NCI-H1092 treated with DMSO at 0.1 percent for 48 hours (cell line): ENCODE measurements at places on chromosomes 5 and 9.
A peak's percentile ranks its signal among the peaks of the same experiment; 100 is the strongest.

DNA sequence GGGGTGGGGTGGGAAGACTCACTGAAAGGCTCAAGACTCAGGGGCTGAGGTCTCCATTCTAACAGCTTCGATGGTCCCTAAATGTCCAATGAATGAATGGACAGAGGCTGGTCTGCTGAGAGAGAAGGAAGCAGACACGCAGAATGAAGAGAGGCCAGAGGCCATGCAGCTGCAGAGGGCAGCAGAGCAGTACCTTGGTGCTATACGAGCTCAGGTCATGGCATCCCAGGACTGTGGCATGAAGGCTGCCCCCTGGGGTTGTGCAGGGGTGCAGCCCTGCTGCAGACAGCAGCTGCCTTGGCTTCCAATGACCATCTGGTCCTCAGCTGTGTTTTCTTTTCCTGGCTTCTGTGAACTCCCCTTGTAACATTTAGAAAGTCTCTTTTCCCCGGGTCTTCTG lies 15.2 kb upstream of the CORO2A start:
- DNase-seq, result no peak

GRCh38 chr5:57327561-57328367 lies 153.9 kb downstream of the GPBP1 start:
- no peak for DNase-seq

- DNase-seq, result no peak
These were observed 18.1 kb downstream of the PDLIM4 start for GRCh38 chr5:132275367-132276220.

DNA sequence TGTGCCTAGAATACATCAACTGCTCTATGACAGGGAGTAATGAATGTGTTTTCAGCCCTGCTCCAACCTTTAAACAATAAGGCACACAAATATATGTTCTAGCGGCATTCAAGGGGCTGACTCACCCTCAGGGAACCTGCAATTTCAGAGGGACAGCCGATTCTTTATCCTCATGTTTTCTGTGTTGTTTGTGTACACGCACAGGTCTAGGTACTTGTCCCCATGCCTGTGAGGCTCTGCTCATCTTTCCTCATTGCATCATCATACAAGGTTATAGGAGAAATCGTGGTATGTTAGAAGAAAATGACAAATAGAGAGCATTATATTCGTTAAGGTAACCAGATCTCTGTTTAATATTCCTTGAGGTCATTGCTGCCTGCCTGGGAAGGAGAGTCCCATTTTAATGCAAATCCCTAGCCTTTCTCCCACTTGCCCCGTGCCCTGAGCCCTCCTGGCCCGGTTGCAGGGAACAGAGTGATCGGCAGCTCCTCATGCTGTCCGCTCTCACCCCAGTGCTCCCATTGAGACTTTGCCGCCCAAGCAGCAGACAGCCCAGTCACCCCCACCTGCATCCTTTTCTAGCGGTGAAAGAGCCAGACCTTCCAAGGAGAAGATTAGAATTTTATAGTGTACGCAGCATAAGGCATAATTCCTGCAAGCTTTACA lies 14.6 kb downstream of the MAP1B start:
- no peak for DNase-seq

DNA sequence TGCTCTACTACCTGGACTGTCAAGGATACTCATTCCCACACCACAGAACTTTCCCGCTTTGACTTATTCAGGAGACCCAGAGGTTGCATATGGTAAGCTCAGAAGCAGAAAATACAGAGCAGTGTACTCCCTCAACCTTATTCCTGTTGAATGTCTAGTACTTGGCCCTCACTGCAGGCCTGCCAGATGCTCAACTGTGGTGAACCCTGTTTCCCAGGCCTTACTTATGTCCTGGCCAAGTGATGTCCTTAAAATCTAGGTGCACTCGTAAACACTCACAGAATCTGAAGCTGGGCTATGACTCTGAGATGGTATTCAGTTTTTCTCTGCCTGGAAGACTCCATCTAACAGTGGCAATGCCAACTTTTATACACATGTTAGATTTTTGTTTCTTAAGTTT lies 21.0 kb downstream of the DIAPH1 start:
- no peak for DNase-seq

DNA sequence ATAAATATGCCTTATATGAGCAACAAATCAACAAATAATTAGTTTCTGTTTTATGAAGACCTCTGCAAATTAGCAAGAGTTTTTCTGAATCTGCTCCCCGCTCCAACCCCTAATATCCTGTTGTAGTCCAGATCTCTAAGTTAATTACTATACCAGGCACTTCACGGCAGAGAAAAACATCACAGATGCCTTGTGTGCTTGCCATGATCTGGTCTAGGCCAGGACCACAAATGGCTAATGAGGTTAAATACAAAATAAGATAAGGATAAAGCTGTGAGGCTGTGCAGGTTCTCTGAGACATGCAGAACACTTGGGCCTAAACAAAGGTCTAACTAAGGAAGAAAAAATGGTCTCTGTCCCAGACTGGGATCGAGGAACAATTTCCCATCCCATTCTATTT lies 150.8 kb downstream of the SLIT3 start:
- DNase-seq, result no peak

DNA sequence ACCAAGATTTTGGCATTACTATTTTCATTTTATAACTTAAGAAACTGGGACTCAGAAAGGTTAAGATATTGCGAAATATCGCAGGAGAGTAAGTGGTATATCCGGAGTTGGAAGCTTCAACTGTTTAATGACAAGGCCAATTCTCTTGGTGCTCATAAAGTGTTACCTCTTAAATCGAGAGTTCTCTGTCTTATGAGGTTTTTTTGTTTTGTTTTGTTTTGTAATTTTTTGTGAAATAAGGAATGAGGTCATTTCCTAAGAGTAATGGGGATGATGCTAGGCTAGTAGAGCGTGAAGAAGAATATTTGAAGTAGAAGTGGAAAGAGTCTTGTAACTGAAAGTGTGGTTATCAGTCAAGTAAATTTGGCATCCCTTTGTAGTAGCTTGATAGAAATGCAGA lies 183.2 kb upstream of the DAB2 start:
- no peak for DNase-seq

GRCh38 chr9:93599571-93600403 lies 23.4 kb downstream of the PHF2 start:
- no peak for DNase-seq

DNA sequence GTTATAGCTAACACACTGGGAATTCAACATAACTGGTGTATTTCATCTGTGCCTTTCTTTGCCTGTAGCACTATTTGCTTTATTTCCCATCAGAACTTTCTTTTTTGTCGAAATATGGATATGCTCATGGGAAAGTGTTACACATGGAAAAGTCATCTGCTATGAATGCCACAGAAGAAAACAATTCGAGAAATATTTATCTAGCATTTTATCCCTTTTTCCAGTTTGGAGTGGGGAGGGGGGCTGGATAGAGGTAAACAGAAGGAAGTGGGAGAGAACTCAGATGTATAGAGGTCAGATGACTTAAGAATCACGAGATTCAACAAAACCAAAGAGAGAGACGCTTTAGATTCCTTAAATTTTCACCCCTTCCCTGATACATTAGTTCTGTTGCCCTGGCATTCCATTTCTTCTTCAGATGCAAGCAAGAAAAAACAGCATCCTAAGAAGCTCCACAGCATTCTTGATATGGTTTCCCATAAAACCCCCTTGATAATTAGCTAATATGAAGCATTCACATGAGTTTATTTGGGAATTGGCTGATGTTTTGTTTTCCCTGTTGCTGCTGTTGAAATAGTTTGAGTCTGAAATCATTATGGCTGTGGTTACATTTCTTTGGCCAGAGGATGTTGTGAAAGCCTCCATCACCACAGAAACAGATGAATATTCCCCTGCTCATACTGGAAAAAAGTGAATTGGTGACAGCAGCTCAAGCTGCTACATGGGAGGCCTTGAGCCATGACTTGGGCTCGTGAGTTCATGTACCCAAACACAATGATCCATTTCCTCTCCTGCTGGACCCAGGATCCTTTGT lies 335.8 kb upstream of the DAB2 start:
- DNase-seq, result no peak

DNA sequence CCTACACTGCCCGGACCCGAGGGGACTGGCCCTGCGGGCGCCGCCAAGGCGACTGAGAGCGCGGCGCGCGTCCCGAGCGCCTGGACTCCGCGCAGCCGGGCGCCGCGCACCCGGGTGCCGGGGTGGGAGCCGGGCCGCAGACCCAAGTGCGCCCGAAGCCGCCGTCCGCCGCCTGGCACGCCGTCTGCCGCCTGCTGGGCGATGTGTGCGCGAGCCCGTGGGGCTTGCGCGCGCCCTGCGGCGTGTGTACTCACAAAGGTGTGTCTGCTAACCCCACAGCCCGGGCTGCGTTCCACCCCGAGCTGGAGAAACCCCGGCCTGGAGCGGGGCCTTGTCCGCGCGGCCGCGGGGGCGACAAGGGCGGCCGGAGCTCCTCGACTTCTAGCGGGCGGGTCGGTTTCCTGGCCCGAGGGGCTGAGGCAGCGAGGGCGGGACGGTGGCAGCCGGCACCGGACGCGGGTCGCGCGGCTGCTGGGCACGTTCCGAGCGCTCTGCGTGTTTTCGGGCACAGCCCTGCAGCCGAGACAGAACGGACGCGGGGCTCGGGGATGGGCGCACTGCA lies 1.1 kb upstream of the ZSWIM6 start:
- peak; percentile 78 for DNase-seq

DNA sequence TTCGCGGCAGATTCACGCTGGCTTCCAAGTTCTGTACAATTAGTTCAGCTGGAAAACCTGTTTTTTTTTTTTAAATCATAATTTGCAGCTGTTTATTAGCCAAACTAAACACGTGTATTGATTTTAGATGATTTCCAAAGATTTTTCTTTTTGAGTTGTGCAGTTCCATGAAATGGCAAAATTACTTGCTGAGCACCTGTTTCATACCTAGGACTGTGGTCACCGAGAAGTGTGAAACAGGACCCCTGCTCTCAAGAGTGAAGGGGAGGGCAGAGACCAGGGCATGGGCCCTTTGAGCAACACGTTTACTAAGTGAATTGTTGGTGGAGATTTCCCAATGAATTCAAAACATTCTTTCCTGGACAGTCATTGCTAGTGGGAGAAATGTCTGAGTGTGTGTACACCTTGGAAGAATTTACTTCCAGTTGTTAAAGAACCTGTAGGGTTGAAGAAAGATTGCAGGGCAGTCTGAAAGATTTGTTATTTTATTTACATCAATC lies 688 bp downstream of the SNX24 start:
- DNase-seq, result peak; percentile 3

DNA sequence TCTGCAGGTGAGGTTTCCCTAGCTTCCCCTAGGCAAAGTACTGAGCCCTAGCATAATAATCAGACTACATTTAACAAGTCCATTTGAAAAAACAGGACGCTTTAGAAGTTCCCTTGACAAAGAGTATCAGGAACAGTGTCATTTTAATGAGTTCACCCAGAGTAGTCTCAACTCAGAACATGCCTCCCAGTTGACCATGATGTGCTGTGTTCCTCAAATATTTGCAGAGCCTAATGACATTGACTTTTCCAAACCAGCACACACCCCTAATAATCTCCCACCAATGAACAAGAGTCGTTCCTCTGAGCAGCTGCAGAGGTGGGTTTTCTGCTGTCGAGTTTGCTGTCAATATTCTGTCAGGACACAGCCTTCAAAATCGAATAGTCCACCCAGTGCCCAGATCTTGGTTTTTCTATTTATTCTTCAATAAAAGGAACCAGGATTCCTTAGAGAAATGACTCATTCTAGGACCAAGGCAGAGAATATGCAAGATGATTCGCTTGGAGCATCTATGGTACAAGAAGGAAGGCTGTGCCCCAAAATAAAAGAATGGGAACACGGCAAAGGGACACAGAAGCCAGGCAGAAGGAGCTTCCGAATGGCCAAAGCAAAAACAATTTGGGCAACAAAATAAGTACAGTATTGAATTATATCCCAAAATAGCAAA lies 57.6 kb downstream of the OTULIN start:
- DNase-seq, result no peak

DNA sequence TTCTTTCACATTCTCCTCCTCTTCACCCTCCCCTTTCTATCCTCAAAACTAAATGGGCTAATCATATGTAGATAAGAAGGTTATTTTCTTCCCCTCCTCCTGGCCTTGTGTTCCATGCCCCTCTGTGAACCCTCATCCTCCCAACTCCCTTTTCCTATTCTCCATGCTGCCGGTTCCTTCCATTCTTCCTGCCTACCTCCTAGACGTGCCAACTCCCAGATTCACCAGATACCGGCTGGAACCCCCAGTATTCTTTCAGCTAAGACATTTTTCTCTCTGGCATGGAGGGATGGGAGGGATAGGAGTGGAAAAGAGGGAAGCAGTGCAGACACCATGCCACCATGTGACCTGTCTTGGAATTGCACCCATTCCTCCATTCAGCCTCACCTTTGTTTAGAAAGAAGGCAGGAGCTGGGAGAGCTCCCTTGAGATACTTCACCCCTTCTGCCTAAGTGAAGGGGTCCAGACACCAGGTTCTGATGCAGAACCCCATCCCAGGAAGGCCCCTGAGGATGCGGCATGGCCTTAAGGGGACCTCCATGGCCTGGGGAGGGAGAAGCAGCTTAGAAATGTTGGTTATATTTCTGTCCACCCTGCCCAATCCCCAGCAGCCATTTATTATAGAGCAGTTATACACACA lies 4.8 kb downstream of the DNAJB5 start:
- DNase-seq, result peak; percentile 40

DNA sequence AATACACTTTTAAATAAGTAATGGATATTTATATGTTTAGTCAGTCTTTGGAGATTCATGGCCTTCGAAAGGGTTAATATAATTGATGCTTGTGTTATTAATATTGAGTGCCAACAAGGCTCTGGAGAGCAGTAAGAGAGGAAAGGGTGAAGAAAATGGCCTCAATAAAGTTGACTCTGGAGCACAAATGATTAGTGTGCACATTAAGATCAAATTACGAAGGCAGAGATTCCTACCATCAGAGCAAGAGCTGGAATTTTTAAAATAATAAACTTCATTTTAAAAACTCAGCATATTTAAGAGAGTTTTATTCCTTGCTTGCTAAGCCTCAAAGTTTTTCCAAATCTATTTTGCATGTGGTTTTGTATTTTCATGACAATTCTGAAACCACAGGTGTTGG lies 14.8 kb downstream of the SLC44A1 start:
- no peak for DNase-seq

- DNase-seq, result peak; percentile 82
These were observed 132.9 kb upstream of the ACO1 start for GRCh38 chr9:32251539-32251938.

DNA sequence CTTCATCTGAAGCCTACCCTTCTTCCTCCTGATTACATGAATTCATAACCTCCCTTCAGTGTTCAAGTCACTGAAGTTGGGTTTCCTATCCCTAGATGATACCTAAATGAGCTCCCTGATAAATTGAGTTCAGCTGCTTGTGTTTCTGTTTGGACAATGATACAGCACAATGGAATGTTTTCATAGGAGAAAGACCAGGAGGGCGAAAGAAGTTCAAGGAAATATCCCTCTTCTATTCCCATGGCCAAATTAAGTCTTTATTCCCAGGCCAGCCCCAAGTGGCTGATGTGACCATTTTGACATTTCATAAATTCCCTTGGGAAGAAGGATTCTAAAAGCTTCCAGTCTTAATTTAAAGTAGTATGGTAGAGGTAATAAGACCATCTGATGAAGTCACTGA lies 555.8 kb upstream of the CLINT1 start:
- no peak for DNase-seq

GRCh38 chr9:137170486-137171148 lies 766 bp upstream of the LRRC26 start:
- no peak for DNase-seq
